T-helper 2 cell (primary cell): ENCODE measurements at places on chromosomes 3 and 15.

DNA sequence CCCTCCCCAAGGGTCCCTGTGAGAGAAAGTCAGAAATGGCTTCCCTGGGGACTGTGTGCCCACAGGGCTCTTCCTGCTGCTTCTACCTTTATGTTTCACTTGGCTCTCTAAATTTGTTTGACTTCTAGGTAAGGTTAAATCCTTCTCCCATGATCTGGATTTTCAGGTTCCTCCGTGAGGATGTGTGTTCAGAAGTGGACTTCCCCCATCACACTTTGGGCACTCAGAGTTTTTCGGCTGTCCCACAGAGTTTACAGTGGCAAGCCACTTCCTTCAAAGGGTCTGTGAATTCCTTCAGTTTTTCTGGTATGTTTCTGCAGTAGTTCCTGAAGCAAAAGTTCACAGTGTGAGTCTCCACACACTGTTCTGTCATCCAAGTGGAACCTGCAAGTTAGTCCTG, 30.9 kb upstream of the RARB start:
- no peak for DNase-seq

DNA sequence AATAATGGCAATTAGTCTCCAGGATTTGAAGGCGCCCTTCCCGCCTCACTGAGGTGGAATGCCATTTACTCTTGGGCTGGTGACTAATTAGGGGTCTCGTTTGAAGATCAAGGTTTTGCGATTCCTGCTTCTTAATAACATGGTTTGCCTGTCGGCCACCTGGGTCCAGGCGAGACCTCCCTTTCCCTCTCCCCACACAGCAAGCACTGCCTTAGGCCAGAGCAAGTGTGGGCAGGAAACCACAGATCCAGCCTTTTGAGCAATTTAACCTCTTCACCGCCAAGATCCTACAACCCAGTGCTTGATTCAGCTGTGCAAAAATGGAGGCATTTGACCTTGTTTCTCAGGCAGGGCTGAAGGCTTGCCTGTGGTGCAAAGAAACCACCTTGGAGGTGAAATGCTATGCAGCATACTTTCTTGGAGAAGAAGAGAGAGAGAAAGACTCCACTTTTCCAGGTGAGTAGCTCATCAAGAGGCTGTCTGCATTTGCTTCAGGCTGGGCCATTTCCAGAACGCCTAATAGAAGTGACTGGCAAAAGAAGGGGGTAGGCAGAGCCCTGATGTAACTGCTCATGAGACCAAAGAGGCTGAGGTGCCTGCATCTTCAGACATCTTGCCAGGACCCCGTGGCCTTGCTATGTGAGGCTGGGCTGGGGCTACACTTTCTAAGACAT, 34.1 kb upstream of the WNT5A start:
- no peak for DNase-seq

GRCh38 chr3:1609416-1609815, 489.2 kb upstream of the CNTN4 start:
- no peak for DNase-seq

- peak; percentile 12 for DNase-seq
Measured at GRCh38 chr3:112043621-112044201, 9.2 kb downstream of the TMPRSS7 start.

DNA sequence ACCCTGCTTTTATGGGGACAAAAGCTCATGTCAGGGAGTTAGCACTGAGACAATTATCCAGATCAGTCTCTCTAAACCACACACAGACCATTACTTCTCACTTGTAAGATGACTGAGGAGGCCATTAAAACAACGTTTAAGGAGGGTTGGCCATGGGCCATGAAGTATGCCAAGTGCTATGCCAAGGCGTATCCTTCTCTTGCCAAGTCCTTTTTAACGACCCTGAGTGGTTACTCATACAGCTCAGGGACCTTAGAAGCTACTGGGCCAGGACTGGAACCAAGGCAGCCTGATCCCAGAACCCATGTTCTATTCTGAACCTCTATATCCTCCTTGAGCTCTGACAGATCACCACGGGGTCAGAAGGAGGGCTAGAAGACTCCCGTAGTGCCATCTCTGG, 50.0 kb downstream of the NMNAT3 start:
- DNase-seq: no peak

- DNase-seq: no peak
Measured at GRCh38 chr3:171142985-171143384, 116.5 kb upstream of the SLC2A2 start.

DNA sequence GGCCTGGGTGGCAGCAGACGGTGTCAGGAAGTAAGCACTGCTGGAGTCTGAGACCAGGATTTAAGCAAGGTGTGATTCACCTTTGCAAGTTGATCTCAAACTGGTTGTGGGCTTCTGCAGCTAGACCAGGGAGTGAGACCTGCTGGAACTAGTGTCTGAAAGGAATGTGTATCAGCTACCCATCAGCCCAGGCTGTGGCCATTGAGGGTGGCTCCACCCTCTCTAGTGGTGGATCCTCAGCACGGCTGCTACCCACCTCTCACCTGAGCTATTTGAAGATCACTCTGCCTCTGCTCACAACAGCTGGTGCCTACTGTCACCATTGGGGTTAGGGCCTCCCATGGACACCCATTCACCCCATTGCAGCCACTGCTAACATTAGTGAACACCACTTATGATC, 140.3 kb upstream of the DCBLD2 start:
- DNase-seq: no peak

DNA sequence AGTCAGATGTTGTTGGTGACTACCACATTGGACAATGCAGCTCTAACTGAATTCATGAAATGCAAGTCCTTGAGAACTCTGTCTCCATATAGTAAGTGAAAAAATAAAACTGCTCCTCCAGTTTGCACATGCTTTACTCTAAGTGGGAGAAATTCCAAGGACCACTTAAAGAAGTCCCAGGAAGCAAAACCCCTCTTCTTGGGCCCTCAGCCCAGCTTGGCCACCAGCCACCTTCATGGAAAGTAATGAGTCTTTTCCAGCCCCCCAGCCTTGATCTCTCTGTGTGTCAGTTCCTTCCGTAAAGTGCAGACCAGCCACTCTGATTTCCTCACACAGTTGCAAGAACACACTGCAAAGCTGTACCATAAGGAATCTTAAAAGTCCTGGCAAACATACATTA, 34.5 kb downstream of the DAPK2 start:
- DNase-seq: no peak

- no peak for DNase-seq
Measured at GRCh38 chr15:52759969-52760368, 30.2 kb downstream of the ONECUT1 start.

DNA sequence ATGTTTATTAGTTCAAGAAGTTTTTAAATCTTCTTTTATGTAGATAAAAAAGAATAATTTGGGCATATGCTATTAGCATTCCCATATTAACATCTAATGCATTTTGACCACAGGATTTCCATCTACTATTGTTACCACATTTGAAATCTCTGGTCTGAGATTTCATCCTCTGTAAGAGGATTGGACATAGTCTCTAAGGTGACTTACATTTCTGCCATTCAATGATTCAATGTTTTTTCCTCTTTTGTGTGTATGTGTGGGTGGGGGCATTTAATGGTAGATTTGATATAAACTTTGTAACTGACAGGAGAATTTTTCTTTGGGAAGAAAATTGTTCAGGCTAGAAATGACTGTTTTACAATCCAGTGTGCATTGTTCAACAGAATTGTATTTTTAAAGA, 307.3 kb upstream of the RBMS3 start:
- DNase-seq: no peak

- no peak for DNase-seq
Measured at GRCh38 chr3:194673761-194674160, 1.8 kb upstream of the LSG1 start.

DNA sequence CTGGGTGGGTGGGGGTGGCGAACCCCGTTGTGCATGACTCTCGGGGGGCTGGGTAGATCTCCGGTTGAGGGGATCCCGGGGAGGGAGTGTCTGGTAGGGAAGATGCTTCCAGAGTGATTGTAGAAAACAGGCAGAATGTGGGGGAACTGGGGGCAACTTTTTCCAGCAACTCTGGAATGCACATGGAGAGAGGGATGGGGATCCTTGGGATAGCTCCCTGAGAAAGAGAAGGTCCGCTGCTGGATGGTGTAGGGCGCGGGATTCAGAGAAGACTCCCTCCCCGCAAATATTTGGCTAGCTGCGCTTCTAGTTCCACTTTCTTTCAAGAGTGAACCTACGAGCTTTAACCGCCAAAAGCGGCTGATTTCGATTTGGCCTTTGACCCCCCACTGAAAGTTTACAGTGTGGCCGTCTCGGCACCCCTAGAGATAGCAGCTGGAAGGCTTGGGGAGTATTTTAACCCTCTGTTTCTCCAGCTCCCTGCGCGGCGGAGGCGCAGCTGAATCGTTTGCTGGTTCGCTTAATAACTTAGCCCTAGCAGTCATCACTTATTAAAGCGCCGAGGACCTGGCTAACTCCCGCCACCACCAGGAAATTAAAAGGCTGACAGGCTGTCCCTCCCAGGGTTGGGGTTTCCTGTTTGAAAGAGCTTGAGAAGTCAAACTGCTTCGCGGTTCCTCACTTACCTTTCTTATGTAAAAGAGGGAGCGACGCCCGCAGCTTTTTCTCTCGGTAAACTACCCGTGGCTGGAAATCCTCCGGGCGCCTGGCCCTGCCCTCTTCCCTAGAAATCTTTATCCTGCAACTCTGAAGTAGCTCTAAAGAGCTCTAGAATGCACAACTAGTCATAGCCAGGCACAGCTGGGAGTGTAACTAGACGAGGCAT, 1.2 kb downstream of the PHLDB2 start:
- DNase-seq: peak; percentile 7

- peak; percentile 74 for DNase-seq
Measured at GRCh38 chr3:13461169-13462124, 18.7 kb upstream of the HDAC11 start.

DNA sequence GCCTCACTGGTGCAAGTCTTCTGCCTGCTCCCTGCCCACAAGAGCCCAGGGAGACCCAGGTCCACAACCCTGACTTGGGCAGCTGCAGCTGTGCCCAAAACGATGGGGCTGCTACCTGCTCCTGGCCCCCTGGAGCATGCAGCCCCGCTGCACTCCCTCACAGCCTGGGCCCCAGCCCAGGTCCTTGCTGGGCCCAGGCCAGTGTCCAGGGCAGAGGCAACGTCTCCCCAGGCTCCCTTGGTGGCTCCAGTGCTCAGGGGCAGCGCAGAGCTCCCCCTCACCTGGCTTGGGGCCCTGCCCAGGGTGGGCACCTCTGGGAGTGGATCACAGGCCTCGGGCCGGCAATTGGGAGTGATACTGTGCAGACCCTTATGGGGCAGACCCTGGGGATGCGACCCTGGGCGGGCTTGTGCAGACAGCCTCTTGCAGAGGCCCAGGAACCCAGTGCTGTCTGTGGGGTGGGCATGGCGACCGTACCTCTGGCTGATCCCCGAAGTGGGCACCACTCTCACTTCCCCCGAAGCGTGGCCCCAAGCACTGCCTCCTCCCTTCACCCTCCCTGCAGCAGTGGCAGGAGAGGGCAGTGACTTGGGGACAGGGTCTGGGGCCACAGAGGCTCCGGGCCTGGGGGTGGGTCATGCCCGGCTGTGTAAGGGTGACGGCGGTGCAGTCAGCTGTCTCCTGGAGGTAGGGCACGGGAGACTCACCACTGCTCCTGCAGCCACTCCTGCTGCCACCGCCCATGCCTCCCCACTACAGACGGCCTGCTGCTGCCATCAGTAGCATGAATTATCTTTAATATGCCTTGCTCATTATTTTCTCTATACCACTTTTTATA, 255.9 kb downstream of the DOCK3 start:
- DNase-seq: no peak

DNA sequence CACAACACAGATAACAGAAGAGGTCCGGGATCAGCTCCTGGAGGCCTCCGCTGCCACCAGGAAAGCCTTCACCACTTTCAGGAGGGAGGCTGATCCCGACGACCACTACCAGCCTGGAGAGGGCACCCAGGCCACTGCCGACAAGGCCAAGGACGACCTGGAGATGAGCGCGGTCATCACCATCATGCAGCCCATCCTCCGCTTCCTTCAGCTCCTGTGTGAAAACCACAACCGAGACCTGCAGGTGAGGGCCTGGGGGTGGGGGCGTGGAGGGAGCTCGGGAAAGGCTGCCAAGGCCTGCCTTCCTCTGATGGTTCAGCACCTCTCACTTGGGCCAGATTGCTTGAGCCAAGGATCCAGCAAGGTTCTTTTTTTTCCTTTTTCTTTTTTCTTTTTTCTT, 210.7 kb upstream of the BHLHE40 start:
- DNase-seq: no peak

- DNase-seq: no peak
Measured at GRCh38 chr15:63246691-63247469, 30.5 kb upstream of the APH1B start.

DNA sequence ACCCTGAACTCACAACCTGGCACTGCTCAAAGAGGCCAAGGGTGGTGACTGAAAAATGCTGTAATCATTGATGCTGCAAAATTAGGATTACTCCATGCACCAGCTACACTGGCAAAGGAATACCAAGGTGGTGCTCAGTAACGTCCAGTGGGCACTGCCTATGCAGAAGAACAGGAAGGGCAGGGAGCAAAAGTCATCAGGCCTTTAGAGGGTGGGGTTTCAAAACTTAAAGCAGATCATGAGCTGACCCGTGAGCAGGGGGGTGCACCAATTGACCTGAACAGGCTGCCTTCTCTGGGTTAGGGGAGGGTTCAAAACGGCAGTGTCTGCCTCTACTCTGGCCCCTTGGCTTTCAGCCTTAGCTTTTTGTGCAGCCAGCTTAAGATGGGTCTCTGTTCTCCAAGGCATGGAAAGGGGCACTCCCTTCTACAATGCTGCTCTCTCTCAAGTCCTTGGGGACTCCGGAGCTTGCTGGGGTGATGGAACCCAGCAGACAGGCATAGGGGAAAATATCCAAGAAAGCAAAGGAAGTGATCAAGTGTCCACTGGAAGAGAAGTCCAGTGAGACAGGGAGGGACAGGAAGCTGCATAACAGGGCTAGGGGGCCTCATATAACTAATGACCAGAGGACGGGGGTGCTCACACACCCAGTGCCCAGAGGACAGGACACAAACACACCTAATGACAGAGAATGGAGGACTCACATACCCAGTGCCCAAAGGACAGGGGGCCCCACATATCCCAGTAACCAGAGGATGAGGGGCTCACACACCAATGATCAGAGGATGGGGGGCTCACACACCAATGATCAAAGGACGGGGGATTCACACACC, 11.4 kb downstream of the RAB6B start:
- DNase-seq: no peak
